NCI-H2029 (cell line): ENCODE measurements at places on chromosomes 1 and 21.

DNA sequence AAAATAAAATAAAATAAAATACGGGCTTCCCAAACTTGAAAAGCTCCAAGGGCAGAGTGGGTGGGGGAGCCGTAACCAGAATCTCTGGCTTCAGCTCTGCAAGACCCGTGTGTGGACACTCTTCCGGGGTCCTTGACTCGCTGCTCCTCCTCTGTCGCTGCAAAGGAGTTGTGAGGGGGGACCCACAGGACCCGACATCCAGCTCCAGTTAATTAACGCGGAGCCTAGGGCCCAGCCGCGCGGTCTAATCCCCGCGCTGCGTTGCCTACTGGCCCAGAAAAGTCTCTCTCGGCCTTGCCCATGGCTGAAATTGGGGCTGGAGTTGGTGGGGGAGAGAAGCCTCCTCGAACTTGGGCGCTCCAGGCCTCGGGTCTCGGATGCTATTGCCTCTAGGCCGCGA is 1.8 kb downstream of the LMX1A start:
- DNase-seq = no peak

DNA sequence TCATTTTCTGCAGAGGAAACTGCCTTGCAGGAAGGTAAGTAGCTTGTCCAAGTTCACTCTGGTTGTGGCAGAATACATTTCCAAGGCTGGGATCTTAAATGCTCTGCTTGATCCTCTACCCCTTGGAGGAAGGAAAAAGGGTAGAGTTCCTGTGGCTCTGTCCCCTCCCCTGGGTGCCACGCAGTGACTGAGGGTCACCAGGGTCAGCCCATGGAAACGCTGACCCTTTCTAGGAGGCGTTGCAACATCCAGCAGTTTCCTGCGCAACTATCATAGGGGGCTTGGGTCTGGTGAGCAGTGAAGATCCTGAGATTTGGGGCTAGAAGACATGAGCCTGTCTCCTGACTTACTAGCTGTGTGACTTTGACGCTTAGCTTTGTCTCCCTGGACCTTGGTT is 29.4 kb upstream of the EPS8L3 start:
- no peak for DNase-seq

DNA sequence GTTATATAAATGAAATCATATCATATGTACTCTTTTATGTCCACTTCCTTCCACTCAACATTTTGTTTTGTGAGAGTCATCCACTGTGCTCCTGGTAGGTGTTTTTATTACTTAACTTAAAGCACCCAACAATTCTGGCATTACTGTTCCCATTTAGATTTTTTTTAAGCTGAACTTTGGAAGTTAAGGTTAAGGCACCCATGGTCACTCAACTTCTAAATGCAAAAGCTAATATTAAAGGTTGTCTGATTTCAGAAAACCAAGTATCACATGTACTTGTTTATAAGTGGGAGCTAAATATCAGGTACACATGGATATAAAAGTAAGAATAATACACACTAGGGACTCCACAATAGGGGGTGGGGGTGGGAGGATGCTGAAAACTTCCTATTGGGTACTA is 42.7 kb downstream of the SCMH1 start:
- DNase-seq = no peak

DNA sequence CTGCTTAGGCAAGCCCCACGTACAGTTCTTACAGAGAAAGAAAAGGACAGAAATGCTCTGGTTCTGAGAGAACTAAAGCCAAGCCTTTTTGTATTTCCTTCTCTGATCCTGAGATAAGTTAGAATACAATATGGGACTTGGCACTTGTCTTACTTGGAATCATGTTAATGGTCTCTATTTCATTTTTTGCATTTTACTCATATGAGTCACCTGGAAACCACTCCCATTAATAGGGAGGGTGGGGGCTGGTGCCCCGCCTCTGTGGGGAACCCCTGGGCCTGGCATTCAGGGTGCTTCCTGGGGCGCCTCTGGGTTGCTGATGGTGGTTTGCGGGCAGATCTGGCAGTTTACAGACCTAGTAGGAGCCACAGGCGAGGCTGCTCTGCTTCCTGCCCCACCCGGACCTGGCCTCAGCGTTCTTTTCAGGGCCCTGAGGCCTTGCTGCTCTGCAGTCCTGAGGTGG is 26.7 kb downstream of the TSPAN2 start:
- DNase-seq = no peak

DNA sequence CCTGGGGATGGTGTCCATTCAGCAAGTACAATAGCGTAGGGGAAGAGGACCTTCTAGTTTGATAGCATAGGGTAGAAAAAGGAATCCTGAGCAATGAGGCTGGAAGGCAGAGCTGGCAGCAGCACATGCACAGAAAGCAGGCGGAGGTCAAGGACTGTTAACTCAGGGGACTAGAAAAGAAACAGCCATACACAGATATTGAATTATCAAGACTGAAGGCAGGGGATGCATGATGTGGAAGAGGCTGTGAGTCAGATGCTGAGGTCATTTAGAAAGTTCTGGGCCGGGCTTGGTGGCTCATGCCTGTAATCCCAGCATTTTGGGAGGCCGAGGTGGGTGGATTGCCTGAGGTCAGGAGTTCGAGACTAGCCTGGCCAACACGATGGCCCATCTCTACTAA is 65.6 kb downstream of the OPTC start:
- no peak for DNase-seq

DNA sequence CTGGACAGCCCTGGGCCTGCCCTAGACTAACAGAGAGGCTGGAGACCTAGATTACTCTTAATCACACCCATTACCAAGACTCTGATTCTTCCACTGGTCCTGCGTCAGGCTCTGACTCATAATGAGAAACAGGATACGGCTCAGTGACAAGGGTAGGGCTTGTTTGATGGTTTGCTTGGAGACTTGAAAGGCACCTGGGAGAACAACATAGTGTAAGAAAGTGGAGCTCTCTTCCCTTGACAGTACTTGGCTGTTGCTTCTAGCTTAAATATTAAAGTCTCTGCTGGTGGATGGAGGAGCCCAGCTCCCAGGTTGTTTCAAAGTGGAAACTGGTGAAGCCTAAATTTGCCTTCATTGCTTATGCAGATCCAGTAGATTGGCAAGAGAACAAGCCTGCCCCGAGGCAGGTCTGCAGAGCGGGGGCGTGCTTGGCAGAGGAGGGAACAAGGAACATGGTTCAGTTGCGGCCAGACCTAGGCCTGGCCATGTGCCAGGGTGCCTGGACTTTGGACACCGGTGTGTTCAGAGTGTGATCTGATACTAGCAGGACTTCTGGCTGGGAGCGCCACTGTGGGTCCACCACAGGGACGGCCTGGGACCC is 480.6 kb downstream of the CAMTA1 start:
- DNase-seq = peak; percentile 55

DNA sequence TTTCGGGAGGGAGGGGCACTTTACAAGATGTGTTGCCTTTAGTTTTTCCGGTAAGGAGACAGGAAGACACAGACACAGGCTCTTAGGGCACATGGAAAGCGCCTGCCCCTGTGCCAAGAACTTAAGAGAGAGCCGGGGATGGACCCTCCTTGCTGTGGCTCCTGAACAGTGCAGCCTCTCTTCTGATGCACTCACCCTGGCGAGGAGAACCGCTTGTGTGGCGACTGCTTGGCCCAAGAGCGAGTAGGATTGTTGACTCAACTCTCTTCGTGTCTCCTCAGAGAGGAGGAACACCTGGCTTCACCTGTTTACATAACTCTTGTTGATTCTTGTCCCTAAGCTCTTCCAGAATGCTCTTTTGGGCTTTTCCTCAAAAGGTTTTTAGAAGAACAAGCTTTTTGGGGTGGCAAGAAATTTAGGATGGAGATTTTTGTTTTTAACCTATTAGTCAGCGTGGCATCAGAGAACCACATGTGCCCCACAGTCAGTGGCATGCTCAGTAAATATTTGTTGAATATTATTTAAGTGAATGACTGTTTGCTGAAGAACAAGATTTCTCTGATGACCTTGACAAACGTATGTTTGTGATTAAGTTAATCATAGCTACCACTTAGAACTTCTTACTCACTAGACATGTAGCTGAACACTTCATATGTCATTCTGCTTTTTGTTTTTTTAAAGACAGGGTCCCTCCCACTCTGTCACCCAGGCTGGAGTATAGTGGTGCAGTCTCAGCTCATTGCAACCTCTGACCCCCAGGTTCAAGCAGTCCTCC is 60.6 kb downstream of the NFIA start:
- DNase-seq = peak; percentile 97

GRCh38 chr1:202034683-202035462 is 24.5 kb downstream of the ELF3 start:
- DNase-seq = peak; percentile 92

DNA sequence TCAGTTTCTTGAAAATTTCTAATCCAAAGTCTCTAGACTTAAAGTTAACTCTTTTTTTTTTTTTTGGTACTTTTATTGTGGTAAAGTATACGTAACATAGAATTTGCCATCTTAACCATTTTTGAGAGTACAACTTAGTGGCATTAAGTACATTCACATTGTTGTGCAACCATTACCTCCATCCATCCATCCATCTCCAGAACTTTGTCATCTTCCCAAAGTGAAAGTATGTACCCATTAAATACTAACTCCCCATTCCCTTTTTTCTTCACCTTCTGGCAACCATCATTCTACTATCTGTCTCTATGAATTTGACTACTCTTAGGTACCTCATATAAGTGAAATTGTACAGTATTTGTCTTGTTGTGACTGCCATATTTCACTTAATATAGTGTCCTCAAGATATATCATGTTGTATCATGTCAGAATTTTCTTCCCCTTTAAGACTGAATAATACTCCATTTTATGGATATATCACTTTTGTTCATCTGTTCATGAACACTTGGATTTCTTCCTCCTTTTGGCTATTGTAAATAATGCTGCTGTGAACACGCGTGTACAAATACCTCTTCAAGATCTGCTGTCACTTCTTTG is 18.4 kb downstream of the RLF start:
- DNase-seq = no peak

GRCh38 chr21:36076878-36077655 is 7.2 kb downstream of the CBR1 start:
- DNase-seq = no peak

GRCh38 chr1:112923959-112924349 is 32.0 kb downstream of the SLC16A1 start:
- no peak for DNase-seq

GRCh38 chr1:182404781-182405180 is 4.3 kb upstream of the TEDDM1 start:
- no peak for DNase-seq

DNA sequence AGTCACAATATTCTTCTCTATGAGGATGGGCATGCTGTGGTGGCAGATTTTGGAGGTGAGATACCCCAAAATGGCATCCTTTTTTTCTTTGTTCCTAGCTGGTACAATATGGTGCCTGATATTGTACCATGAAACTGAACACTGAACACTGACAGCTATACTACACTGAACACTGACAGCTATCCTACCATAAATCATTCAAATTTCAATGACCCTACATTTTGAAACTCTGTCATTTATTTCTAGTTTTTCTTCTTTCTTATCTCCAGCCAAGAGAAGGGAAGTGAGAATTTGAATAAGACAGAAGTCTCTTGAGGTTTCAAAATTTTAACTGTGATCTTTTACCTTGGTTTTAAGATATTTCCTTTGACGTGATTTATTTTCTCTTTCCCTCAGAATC is 76.3 kb downstream of the LRRC53 start:
- no peak for DNase-seq

DNA sequence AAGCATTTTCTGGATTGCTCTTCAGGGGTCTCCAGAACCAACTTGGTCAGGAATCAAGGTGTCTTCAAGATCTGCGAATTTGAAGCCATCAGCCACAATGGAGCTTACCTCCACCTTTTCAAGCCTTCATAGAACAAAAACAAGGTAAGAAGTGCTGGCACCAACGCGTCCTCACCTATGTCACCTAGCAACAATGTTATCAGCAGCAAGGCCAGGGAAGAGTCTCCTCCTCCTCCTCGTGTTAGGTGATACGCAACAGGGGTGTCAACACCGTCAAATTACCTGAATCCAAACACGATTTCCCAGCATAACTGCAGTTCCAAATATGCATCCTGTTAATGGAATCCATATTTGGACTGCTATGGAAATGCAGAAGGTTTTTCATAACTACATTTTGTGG is 4.1 kb upstream of the TIAM1 start:
- DNase-seq = peak; percentile 70
